ENCODE measurements at places on chromosomes 1 and 21. TPM values are rescaled to one million over a fixed set of nuclear protein-coding genes. Genes with fewer than 3 reads are reported as not detected.

GUCA2B gene
- total RNA-seq: not detected

- no peak overlapping the region for H3K4me3 ChIP-seq
- H3K36me3 ChIP-seq: peaks cover 10% of the 10 kb centered on the region
- H3K27ac ChIP-seq: no peak overlapping the region
- H3K4me1 ChIP-seq: no peaks in the 10 kb centered on the region
Observed at GRCh38 chr1:241606544-241606943, 33.6 kb downstream of the CHML start.

DNA sequence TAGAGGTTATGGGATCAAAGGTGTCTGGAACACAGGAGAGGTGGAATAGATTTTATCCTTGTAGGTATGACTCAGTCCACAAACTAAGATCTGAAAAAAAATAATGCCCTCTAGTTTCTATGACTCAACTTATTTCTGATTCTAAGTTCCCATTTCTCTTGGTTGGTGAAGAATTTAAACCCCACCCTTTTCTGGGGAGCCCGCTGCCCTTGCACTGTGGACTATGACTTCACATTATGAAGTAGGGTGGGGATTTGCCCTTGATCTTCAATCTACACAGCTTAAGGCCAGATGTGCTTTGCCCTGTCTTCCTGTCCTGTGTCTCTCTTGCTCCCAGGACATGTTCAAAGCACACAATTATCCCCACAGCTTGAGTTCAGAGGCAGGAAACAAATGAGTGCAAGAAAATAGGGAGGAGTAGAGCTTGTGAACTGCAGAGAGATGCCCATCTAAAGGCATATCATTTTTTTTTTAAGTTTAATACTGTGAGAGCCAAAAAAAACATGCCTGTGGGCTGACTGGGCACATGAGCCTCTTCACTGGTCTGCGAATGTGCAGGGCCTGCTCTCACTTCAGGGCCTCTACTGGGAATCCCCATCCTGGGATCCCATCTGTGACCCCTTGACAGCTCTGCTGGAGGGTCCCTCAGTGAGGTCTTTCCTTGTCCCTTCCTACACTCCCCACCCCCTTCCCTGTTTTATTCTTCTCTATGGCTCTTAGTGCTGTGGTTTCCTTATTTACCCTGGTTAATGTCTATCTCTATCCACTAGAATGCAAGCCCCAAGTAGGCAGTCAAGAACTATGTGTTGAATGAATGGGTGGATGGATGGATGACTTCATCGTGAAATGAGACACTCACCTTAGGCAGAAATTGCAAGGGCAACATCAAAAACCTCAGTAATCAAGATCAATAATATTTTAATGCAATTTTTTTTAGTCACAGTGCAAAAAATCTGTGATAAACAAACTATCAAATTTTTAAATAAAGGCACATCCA is 61.5 kb downstream of the CD58 start:
- H3K36me3 ChIP-seq: peaks cover 24% of the 10 kb centered on the region
- H3K4me1 ChIP-seq: peaks cover 61% of the 10 kb centered on the region
- no peaks in the 10 kb centered on the region for H3K27me3 ChIP-seq
- H3K27ac ChIP-seq: peak overlapping the region; percentile 75

DNA sequence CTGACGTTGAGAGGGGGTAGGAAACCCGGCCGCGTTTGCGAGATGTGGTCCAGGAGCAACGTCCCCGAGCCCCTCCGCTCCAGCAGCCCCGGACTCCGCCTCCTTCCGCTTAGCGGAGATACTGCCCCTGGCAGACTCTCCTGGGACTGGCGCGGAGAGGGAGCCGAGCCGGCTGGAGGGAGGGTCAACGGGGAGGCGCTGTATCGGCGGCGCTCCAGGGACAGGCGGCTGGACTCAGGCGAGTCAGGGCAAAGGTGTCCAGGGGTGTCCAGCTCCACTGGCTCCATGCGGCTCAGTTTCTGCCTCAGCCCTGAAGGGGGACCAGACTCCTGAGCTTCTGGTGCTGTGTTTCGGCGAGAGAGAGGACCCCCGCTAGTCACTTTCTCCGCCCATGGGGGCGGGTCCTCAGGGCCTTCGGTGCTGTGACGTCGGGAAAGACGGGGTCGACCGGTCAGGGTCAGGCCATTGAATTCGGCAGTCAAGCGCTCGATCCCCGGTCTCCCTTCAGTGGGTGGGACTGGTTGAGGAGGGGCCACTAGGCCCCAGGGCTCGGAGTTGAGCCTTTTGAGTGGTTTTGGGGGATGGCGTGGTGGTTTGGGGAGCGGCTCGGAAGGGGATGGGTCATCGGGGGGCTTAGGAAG is 2.8 kb upstream of the LIX1L start:
- no peaks in the 10 kb centered on the region for H3K27me3 ChIP-seq
- peak; percentile 66 for DNase-seq
- H3K4me1 ChIP-seq: peaks cover 65% of the 10 kb centered on the region
- H3K36me3 ChIP-seq: no peaks in the 10 kb centered on the region
- peak overlapping the region; percentile 86 for H3K4me3 ChIP-seq
- peak overlapping the region; percentile 83 for H3K27ac ChIP-seq

GRCh38 chr1:52792036-52792435 is 50.5 kb upstream of the ZYG11A start:
- H3K4me3 ChIP-seq: no peak overlapping the region
- no peaks in the 10 kb centered on the region for H3K27me3 ChIP-seq
- DNase-seq: no peak

- H3K4me3 ChIP-seq: no peak overlapping the region
- no peak for DNase-seq
- H3K27me3 ChIP-seq: no peaks in the 10 kb centered on the region
- peak overlapping the region; percentile 59 for H3K27ac ChIP-seq
- H3K36me3 ChIP-seq: no peaks in the 10 kb centered on the region
Observed at GRCh38 chr1:160864173-160864572, 1.5 kb upstream of the CD244 start.

GRCh38 chr1:243244432-243244841 is 10.6 kb downstream of the CEP170 start:
- no peaks in the 10 kb centered on the region for H3K27me3 ChIP-seq
- H3K4me3 ChIP-seq: no peak overlapping the region
- no peak for DNase-seq
- no peak overlapping the region for H3K27ac ChIP-seq

GRCh38 chr1:65762081-65762862 is 30.4 kb upstream of the PDE4B start:
- H3K36me3 ChIP-seq: no peaks in the 10 kb centered on the region
- DNase-seq: no peak
- H3K4me1 ChIP-seq: no peaks in the 10 kb centered on the region
- H3K27ac ChIP-seq: no peak overlapping the region

- H3K4me1 ChIP-seq: peaks cover 3% of the 10 kb centered on the region
- H3K27ac ChIP-seq: no peak overlapping the region
- H3K36me3 ChIP-seq: no peaks in the 10 kb centered on the region
- no peak for DNase-seq
Observed at GRCh38 chr21:26686278-26686677, 113.2 kb upstream of the CYYR1 start.

- peaks cover 19% of the 10 kb centered on the region for H3K27me3 ChIP-seq
- peak; percentile 25 for DNase-seq
- H3K36me3 ChIP-seq: no peaks in the 10 kb centered on the region
Observed at GRCh38 chr1:20723537-20724363, 5.9 kb upstream of the KIF17 start.

DNA sequence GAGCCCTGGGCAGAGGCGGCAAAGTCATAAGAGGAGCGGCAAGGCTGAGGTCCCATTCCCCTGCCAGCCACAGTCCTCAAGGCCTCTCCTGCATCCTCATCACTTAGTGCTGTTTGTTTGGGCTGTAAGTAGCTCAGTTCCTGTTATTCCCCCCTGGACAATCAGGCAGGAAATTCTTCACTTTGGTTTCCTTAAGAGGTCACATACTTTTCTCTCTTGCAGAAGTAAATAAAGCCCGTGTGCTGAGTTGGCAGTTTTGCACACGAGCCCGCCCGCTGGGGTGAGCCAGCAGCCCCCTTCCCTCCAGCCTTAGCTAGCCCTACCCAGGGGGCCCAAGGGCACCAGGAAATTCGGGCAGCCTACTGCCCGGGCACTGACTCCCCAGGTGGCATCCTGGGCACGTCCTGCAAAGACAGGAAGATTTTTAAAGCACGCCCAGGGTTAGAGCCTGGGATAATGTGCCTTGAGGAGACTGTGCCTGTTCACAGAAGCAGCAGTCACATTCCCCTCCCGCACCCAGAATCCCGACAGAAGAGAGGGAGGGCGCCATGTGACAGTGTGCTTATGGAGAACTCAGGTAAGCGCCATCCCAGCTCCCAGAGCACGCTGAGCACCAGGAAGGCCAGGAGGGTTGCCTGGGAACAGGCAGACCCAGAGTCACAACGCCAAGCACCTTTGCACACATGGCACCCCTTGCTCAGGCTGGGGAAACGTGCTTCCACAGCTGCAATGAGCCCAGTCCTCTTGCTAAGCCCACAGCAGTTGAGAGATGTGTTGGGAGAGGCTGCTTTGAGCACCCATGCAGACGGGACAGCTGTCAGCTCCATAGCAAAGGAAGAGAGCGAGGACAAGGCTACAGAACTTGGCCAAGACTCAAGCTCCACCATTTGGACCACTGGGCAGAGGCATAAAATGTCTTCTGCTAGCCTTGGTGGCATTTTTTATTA is 144.5 kb upstream of the TMEM51 start:
- no peak overlapping the region for H3K4me3 ChIP-seq
- no peaks in the 10 kb centered on the region for H3K4me1 ChIP-seq
- DNase-seq: no peak
- H3K27me3 ChIP-seq: peaks cover 3% of the 10 kb centered on the region

GRCh38 chr1:65255035-65255655 is 54.2 kb upstream of the DNAJC6 start:
- H3K4me1 ChIP-seq: peaks cover 19% of the 10 kb centered on the region
- H3K27me3 ChIP-seq: peaks cover 22% of the 10 kb centered on the region
- peak overlapping the region; percentile 89 for H3K4me3 ChIP-seq
- DNase-seq: no peak
- H3K27ac ChIP-seq: no peak overlapping the region

DNA sequence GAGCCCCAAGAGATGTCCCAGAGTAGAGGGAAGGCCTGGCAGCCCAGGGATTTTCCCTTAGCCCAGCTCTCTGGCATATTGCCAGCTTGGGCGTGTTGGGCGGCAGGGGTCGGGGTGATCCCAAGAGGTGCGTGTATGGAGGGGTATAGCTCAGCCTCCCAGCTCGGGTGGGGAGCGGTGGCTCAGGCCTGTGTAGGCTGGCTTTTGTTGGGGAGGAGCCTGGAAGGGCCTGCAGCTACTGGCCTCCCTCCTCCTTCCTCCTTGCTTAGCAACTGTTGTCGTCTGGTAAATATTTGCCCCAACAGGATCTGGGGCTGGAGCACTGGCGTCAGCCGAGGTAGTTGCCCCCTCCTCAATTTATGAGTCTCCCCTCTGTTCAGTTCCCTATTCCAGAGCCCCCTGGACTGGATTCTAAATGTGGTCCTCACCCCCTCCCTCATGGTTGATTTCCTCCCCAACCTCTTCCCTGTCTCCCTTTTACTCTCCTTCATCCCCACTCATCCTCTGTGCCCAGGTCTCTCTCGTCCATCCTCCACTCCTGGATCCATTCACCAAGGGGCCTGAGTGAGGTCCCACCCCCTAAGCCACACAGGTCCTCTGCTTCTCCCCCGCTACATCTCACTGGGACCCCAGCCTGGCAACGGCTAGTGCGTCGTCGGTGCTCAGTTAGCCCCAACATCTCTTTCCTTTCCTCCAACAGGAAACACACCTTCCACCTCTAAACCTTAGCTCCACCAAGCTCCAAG is 10.3 kb upstream of the LMNA start:
- peaks cover 51% of the 10 kb centered on the region for H3K27me3 ChIP-seq
- no peak overlapping the region for H3K4me3 ChIP-seq
- H3K36me3 ChIP-seq: no peaks in the 10 kb centered on the region
- DNase-seq: no peak
- H3K4me1 ChIP-seq: peaks cover 20% of the 10 kb centered on the region
- peak overlapping the region; percentile 51 for H3K27ac ChIP-seq

- no peak overlapping the region for H3K4me3 ChIP-seq
- H3K36me3 ChIP-seq: peaks cover 15% of the 10 kb centered on the region
- no peaks in the 10 kb centered on the region for H3K27me3 ChIP-seq
- H3K27ac ChIP-seq: no peak overlapping the region
Observed at GRCh38 chr1:161866241-161866640, 100.1 kb downstream of the ATF6 start.

Data from activated naive CD8-positive, alpha-beta T cell treated with anti-CD3 and anti-CD28 coated beads, Interleukin-2, amount 10 ng/mL, durations not matched to agents 7 days and 5 days (primary cell).